ENCODE measurements at places on chromosomes 16 and 17. TPM values are rescaled to one million over a fixed set of nuclear protein-coding genes. Genes with fewer than 3 reads are reported as not detected.

DNA sequence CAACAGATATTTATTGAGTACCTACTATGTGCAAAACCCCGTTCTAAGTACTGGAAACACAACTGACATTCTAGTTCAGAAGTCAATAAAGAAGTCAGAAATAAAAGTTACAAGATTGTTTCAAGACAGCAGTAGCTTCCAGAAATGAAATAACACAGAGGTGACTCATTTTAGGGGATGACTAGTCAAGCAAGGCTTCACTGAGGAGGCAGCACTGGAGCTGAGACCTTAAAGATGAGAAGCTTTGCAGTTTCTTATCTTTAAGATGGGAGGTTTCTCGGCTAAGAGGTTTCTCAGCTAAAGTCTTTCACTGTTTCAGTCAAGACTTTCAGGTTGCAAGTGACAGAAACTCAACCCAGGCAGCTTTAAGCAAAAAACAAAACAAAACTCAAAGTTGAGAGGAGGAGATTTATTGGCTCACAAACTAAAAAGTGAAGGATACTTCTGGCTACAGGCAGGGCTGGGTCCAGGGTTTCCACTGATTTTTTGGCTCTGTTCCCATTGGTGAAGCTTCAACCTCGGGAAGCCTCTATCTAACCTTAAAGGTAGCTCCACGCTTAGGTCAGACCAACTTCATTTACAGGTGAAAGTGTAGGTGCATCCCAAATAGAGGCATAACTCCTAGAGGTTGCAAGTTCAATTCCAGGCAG is 7.4 kb upstream of the MMP2 start:
- no peak for DNase-seq

DNA sequence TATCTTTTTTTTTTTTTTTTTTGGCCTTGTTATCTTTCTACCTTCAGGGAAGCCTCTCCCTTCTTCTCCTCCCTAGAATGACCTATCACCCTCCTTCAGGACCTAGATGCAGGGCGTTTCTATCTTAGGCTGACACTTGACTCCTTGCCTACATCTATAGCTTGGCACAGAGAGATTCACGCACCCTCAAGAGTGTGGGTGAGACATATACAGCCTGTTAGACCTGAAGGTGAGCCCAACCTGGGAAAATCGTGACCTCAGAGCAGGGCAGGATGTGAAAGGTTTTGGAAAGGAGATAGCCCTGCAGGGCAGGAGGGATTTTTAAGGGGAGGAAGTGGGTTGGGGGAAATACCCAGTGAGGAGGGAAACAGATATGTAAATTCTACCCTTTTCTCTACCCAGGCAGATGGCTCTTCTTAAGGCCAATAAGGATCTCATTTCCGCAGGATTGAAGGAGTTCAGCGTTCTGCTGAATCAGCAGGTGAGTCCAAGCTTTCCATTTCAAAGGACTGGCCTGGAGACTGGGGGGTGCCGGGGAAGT is at the start of gene AHSP:
Gene AHSP (plus strand): TSS at position 167 of the 541 bp plus-strand sequence. CDS start 240 bp downstream, at position 407.
- no peak for DNase-seq

- DNase-seq: no peak
These were observed 69.0 kb downstream of the MRM3 start for GRCh38 chr17:850851-851763.

DNA sequence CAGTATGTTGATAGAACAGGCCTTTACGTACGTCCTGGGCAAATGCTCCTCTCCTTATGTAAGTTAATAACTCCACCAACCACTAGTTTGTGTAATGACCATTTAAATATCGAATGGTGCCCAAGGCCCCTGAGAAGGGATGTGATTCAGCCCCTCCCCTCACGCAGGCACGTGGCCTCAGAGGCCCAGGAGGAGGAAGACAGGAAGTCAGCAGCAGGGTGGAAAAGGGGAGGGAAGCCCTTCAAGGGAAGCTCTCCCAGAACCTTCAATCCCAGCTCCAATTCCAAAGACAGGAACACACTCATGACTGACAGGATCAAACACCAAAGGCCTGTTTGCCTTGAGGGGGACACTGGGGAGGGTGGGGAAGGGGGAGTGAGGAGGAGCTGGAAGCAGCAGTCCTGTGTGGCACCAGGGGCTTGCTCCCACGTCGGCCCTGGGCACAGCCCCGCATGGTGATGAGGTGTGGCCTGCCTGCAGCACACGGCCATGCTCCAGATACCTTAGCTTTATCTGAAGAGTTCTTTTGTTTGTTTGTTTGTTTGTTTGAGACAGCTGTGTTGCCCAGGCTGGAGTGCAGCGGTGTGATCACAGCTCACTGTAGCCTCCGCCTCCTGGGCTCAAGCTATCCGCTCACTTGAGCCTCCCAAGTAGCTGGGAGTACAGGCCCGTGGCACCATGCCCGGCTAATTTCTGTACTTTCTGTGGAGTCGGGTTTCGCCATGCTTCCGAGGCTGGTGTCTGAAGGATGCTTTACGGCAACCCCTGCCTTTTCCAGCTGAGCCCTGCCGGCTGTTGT is 105.0 kb downstream of the ZNF778 start:
- peak; percentile 69 for DNase-seq

Gene RGS9
- 2.4 TPM for total RNA-seq

Gene LAT
- 2.4 TPM for total RNA-seq

Gene CDH1
- not detected for total RNA-seq
